ENCODE measurements at places on chromosomes 5 and 9. TPM values are rescaled to one million over a fixed set of nuclear protein-coding genes. Genes with fewer than 3 reads are reported as not detected.

Gene PCDHB8
- 4.1 TPM for total RNA-seq

DNA sequence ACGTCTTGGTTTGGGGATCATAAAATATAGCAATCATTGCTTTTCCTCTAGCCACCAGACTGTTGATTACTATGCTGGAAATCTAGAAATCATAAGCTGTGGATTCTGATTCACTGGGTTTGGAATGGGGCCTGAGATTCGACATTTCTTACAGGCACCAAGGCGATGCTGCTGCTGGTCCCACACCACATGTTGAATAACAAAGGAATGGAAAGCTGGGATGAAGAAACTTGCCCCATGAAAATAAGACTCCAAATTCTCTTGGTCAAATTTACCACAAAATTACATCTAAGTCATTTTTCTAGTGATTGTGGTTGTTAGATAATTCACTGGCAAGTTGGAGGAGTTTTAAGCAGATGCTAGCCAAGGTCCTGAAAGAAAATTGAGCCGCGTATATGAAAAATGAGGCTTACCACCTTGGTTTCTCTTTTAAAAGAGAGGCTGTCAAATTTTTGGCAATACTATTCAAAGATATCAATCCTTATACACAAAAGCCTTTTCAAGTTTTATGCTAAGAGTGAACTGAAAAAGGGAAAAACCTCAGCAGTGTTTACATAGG, 23.0 kb upstream of the MEIKIN start:
- no peaks in the 10 kb centered on the region for H3K27me3 ChIP-seq
- no peak overlapping the region for H3K27ac ChIP-seq
- H3K4me1 ChIP-seq = no peaks in the 10 kb centered on the region
- no peak overlapping the region for H3K4me3 ChIP-seq
- no peak for DNase-seq

- no peak overlapping the region for H3K4me3 ChIP-seq
- DNase-seq = no peak
- no peaks in the 10 kb centered on the region for H3K4me1 ChIP-seq
- no peaks in the 10 kb centered on the region for H3K27me3 ChIP-seq
These were observed 356.1 kb downstream of the TRIM32 start for GRCh38 chr9:117043159-117043558.

GRCh38 chr5:56523790-56524575, 290.9 kb upstream of the ANKRD55 start:
- H3K36me3 ChIP-seq = no peaks in the 10 kb centered on the region
- no peak overlapping the region for H3K4me3 ChIP-seq
- H3K27me3 ChIP-seq = no peaks in the 10 kb centered on the region
- DNase-seq = no peak

GRCh38 chr9:18909140-18910018, 123.6 kb downstream of the SAXO1 start:
- no peak for DNase-seq
- H3K36me3 ChIP-seq = no peaks in the 10 kb centered on the region
- no peaks in the 10 kb centered on the region for H3K27me3 ChIP-seq

- H3K4me3 ChIP-seq = no peak overlapping the region
- no peaks in the 10 kb centered on the region for H3K4me1 ChIP-seq
- H3K27ac ChIP-seq = no peak overlapping the region
- no peaks in the 10 kb centered on the region for H3K36me3 ChIP-seq
- no peak for DNase-seq
- no peaks in the 10 kb centered on the region for H3K27me3 ChIP-seq
These were observed 12.2 kb downstream of the MYMK start for GRCh38 chr9:133512253-133513213.

Gene FCN2
- not detected for total RNA-seq

DNA sequence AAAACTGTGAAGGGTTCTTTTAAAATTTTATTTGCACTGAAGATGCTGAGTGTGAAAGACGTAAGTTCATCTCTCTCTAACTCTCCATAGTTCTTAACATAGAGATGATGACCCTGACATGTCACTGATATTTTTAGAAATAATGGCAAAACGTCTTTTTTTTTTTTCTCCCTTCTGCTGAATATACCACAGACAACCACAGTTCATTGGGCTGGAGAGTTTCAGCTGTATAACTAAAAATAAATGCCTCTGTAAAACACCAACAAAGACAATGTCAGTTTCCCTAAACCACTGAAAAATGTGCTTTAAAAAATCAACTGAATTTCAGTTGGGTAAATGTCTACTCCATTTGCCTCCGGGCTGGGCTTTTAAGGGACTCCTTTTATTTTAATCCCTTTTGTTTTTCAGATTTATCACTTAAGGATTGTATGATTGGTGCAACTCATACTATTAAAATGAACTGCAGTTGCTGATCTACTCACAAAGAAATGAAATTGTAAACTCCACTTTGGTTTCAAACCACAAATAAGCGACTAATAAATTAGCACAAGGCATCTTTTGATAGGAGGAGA, 830.9 kb upstream of the WWC1 start:
- no peaks in the 10 kb centered on the region for H3K27me3 ChIP-seq
- H3K36me3 ChIP-seq = no peaks in the 10 kb centered on the region
- no peak overlapping the region for H3K27ac ChIP-seq
- DNase-seq = no peak
- no peaks in the 10 kb centered on the region for H3K4me1 ChIP-seq

Gene PLPPR1
- total RNA-seq = not detected

DNA sequence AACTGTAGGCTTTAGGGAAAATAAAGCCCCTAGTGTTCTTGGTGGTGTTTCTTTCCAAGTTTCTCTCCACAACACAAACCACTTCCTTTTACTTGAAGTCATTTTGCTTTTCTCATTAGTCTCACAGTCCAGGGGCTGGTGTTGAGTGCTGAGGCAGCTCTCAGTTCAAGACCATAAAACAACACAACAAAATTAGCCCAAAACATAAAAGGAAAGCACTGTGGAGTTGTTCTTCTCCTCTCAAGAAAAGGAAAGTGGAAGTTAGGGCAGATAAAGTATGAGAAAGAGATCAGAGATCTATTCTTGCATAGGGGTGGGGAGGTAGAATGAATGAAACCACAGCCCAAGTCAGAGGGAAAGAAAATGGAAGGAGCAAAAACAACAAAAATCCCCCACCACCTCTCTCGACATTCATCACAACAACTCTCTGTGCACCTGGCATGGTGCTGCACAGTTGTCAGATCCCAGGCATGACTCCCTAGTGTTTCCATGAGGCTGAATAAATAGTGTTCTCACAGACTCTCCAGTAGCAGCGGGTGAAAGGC, 569.9 kb downstream of the RAB3C start:
- H3K4me1 ChIP-seq = no peaks in the 10 kb centered on the region
- no peak overlapping the region for H3K4me3 ChIP-seq
- no peaks in the 10 kb centered on the region for H3K27me3 ChIP-seq

Gene ZDHHC12
- total RNA-seq = 11.2 TPM

- no peaks in the 10 kb centered on the region for H3K4me1 ChIP-seq
- no peak overlapping the region for H3K27ac ChIP-seq
- no peaks in the 10 kb centered on the region for H3K36me3 ChIP-seq
- H3K4me3 ChIP-seq = no peak overlapping the region
- DNase-seq = no peak
These were observed 1466.0 kb upstream of the C9orf72 start for GRCh38 chr9:29039258-29039657.

Gene PCDHB12
- total RNA-seq = 6.7 TPM

DNA sequence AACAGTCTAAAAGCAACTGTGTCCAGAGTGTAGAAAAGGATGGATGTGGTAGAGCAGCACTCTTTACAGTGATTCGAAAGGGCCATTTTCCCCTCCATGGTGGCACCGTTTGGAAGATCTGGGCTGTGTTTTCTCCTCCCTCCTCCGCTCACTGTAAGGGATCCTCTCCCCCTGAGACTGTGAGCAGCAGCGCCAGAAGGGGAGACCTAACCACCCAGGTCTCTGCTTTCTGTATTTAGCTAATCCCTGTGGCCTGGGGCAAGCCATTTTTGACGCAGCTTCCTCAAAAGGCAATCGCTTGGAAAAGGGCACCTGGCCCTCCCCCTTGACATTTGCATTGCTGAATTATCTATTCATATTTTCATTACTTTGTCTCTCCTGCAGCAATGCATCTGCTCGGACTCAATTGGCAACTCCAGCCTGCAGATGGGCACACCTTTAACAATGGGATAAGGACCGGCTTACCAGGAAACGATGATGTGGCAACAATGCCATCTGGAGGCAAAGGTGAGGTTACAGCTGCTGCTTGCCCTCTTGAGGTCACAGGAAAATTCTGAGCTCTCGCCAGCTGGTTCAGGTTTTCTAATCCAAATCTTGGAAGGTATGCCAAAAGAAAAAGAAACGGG, 244.3 kb upstream of the WWC1 start:
- no peak overlapping the region for H3K27ac ChIP-seq
- H3K36me3 ChIP-seq = no peaks in the 10 kb centered on the region
- H3K27me3 ChIP-seq = peaks cover 4% of the 10 kb centered on the region
- H3K4me1 ChIP-seq = no peaks in the 10 kb centered on the region
- no peak for DNase-seq
- no peak overlapping the region for H3K4me3 ChIP-seq

Gene SH3RF2
- 3.1 TPM for total RNA-seq

GRCh38 chr9:123081824-123082223, 48.4 kb downstream of the GPR21 start:
- H3K36me3 ChIP-seq = peaks cover 12% of the 10 kb centered on the region
- no peak overlapping the region for H3K27ac ChIP-seq
- no peak for DNase-seq
- H3K4me1 ChIP-seq = no peaks in the 10 kb centered on the region
- no peaks in the 10 kb centered on the region for H3K27me3 ChIP-seq
- no peak overlapping the region for H3K4me3 ChIP-seq

Gene TSSK1B
- 0.18 TPM for total RNA-seq

GRCh38 chr9:17739022-17739421, 160.2 kb downstream of the SH3GL2 start:
- no peak overlapping the region for H3K27ac ChIP-seq
- no peaks in the 10 kb centered on the region for H3K27me3 ChIP-seq
- no peak overlapping the region for H3K4me3 ChIP-seq
- H3K36me3 ChIP-seq = no peaks in the 10 kb centered on the region
- no peak for DNase-seq

Gene CDKN2B
- 4.8 TPM for total RNA-seq

Gene WDR31
- 2.1 TPM for total RNA-seq

Gene SELENOP
- total RNA-seq = 219 TPM

DNA sequence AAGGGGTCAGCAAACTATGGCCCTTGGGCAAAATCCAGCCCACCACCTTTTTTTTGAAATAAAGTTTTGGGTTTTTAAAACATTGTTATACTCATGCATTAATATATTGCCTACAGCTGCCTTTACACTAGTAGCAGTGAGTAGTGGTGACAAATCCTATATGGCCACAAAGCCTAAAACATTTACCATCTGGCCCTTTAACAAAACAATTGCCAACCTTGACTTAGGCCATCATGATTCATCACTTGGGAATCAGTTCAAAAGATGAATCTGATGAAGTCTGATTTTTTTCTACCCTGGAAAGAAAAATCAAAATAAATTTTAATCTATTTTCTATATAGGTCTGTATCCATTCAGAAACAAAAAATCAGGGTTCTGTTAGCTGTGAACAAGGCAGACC, 484.9 kb downstream of the BNC2 start:
- H3K4me1 ChIP-seq = no peaks in the 10 kb centered on the region
- H3K4me3 ChIP-seq = no peak overlapping the region
- no peak for DNase-seq
- H3K27me3 ChIP-seq = no peaks in the 10 kb centered on the region
- no peaks in the 10 kb centered on the region for H3K36me3 ChIP-seq

DNA sequence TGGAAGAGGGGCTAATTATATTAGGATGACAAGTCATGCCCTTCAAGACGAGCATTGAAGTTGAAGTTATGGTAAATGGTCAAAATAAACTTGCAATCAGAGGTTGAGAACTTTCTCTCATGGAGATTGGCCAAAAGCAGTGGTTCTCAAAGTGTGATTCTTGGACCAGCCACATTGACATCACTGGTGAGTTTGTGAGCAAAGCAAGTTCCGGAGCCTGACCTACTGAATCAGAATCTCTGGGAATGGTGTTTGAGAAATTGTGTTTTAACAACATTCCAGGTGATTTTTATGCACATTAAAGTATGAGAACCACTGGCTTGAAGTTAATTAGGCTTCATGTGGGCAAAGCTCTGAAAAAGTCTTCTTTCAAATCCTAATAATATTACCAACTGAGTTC, 403.5 kb downstream of the ZSWIM6 start:
- DNase-seq = no peak
- no peaks in the 10 kb centered on the region for H3K4me1 ChIP-seq
- H3K27me3 ChIP-seq = no peaks in the 10 kb centered on the region

DNA sequence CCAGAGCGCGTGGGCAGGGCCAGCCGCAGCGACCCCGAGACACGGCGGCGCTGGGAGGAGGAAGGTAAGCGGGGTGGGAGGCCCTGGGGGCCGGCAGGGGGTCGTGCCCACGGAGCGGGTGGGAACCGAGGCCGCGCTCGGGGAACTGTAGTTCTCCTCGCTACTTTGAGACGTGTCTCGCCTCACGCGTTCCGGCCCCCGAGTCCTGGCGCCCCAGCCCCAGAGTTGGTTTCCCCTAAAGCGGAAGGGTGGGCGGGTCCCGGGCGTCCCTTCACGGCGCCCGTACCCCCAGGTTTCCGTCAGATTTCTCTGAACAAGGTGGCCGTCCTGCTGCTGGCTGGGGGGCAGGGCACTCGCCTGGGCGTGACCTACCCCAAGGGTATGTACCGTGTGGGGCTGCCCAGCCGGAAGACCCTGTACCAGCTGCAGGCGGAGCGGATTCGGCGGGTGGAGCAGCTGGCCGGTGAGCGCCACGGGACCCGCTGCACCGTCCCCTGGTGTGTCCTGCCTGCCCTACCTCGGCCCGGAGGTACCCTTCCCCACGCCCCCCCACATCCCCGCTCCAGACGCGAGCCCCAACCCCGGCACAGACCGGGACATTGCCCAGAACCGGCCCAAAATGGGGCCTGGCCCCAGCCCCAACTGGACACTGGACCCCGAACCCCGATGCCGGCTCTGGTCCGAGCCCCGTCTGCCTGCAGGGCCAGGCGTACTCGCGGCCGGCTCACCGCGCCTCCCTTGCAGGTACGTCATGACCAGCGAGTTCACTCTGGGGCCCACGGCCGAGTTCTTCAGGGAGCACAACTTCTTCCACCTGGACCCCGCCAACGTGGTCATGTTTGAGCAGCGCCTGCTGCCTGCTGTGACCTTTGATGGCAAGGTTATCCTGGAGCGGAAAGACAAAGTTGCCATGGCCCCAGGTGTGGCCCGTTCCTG, 709 bp downstream of the UAP1L1 start:
- H3K36me3 ChIP-seq = no peaks in the 10 kb centered on the region
- no peaks in the 10 kb centered on the region for H3K4me1 ChIP-seq
- H3K27ac ChIP-seq = no peak overlapping the region
- peak overlapping the region; percentile 75 for H3K4me3 ChIP-seq

Gene NMRK1
- 33.1 TPM for total RNA-seq

Gene ST8SIA4
- 19.7 TPM for total RNA-seq

Gene RETREG1
- total RNA-seq = 6.5 TPM

GRCh38 chr9:135526089-135526729, 5.0 kb downstream of the LCN1 start:
- no peaks in the 10 kb centered on the region for H3K27me3 ChIP-seq
- H3K4me1 ChIP-seq = no peaks in the 10 kb centered on the region
- no peak overlapping the region for H3K4me3 ChIP-seq
- DNase-seq = no peak

DNA sequence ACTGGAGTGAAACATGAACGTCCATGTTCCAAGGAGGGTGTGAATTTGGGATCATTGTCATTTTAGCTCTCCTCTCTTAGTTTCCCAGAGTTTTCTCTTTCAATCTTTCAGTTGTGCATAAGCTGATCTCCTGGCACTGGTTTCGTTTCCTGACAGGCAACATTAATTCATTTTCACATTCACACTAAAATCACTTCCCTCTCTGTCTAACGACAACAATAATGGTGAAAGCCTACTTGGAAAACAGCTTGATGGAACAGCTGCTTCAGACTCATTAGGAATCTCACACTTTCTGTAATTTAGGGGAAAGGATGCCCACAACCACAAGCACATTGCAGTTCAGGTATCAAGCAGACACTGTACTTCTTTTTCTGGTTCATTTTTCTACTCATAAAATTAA, 188.6 kb downstream of the TRIM36 start:
- H3K27ac ChIP-seq = no peak overlapping the region
- no peak overlapping the region for H3K4me3 ChIP-seq
- H3K36me3 ChIP-seq = no peaks in the 10 kb centered on the region
